ENCODE measurements at places on chromosomes 3 and 15.

DNA sequence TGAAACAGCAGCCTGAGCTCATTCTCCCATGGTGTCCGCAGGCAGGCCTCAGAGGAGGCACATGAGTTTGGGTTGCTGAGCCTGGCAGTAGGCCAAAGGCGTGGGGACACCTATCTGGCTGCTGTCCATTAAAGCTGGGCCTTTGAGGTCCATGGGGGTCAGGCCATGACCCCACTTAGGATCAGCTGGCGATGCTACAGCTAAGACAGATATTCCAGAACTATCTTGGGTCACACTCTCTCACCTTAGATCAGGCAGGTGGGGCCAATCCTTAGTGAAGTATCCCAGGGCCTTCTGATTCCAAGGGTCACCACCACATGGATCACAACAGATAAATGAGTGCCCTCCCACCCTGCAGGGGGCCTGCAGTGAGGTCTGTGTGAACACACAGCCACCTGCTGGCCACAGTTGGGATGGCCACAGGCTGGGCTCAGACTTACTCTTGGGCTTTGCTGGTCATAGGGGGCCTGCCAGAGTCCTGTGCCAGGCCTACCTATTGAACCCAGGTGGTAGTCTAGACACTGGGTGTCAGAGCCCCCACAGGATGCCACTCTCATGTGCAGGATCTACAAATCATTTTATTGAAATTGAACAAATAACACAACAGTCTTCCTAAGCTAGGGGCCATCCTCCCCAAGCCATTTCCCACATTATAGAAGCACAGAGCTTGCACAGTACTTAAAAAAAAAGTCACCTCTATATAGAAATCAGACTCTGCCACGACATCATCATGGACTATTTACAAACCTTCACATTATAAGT is 2.0 kb upstream of the HYAL2 start:
- peak; percentile 27 for DNase-seq

DNA sequence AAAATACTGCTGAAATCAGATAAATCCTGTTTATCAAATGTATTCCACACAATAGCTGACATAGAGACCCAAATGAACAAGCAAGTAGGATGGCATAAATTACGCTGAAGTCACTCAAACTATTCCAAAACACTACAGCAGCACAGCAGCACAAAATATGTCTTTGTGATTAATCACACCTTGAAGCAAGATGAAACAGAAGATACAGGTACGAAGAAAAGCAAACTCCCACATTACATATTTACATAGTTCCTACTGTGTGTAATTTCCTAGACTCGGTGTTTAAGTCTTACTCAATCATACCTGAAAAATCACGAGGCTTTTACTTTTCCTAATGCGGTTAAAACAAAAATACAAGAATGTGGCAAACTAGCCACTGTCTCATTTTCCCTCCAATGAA is 38.3 kb downstream of the CHSY1 start:
- no peak for DNase-seq

- DNase-seq, result no peak
These were observed 67.9 kb upstream of the WDR72 start for GRCh38 chr15:53827355-53827754.

GRCh38 chr3:66480666-66481065 is 20.2 kb downstream of the LRIG1 start:
- DNase-seq, result no peak

DNA sequence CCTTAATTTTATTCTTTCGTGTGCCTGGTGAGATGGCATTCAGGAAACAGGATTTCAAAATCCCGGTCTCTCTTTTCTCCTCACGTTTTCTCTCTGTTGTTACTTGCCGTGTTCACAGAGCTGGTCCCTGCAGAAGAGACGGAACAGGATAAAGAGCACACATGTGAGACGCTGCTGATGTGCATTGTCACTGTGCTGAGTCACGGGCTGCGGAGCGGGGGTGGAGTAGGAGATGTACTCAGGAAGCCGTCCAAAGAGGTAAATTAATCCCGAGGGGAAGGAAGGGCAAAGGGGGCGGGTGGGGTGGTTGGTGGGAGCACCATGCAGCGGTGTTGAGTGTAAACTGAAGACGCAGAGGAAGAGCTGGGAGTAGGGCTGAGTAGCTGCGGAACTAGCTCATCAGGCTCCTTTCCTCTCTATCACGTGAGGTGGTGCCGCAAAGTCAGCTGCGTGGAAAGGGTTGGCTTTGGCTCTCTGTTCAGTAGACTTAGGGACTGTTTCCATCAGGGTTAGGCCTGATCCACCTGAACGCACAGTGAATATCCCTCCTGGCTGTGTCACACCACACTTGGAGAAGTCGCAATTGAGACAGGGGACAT is 164.8 kb upstream of the BHLHE40 start:
- no peak for DNase-seq

GRCh38 chr15:38260077-38260476 is 7.4 kb downstream of the SPRED1 start:
- DNase-seq, result no peak

DNA sequence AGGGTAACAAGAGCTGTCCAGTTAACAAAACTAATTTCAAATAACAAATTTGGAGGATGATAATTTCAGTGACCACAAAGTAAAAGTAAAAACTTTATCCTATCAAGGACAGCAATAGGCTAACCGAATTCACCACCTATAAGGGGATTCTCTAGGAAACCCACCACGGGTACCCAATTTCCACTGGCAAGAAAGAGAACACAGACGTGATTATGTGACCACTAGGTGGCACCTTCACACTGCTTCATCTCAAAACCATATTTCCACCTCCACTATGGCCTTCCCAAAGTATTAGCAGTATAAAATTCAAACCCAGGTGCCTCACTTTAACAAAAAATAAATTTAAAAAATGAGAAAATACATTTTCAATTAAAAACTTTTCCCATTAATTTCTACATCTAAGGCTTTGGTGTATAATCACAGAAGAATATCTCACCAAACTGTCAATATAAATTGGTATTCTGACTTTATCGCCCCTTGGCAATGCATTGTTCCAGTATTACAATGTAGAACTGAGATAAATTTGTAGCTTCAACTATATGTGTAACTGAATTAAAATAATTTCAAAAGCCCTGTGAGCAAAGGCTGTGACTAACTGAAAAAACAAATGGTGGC is 96.5 kb downstream of the FSIP1 start:
- DNase-seq, result peak; percentile 10

DNA sequence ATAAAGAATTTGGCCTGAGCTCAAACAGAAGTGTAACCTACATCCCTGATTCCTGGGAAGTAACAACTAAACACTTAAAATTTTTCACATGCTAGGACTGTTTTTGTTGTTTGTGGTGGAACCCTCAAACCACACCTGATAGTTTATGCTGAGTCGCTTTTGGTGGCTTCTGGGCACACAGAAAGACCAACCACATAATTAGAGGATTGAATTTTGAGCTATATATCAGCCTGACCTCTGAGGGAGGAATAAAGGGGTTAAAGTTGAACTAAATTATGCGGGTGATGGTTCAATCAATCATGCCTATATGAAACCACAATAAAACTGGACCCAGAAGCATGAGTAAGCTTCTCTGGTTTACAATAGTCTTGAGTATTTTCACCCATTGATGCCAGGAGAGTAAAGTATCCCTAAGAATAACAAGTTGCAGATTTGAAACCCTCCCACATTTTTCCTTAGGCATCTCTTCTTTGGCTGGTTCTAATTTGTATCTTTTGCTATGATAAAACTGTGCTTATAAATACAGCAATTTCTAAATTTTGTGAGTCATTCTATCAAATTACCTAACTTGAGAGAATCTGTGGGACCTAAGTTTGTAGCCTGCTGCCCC is 1304.5 kb upstream of the GBE1 start:
- no peak for DNase-seq

- no peak for DNase-seq
These were observed 77.4 kb upstream of the PCSK6 start for GRCh38 chr15:101566748-101567488.

DNA sequence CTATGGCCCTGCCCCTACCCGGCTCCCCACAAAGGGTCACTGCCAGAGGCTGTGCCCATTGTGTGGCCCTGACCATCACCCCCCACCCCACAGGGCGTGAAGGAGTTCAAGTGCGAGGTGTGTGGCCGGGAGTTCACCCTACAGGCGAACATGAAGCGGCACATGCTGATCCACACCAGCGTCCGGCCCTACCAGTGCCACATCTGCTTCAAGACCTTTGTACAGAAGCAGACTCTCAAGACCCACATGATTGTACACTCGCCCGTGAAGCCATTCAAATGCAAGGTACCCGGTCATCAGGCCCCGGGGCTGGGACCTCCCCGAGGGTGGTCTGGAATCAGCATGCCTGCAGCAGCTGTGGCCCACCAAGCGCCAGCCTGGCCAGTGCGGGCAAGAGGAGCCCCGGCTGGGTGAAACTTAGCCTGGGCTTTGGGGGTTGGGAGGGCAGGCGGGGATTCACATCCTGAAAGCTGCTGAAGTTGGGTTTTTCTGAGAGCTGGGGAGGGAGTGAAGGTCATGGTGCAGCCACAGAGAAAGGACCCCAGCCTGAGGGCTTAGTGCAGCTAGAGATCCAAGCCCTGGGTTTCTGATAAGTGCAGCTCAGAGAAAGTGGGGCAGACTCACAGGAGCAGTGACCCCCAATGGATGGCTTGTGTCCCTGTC is 29.2 kb downstream of the IDH2 start:
- no peak for DNase-seq

GRCh38 chr3:57451150-57451846 is 92.8 kb downstream of the DNAH12 start:
- DNase-seq, result no peak

GRCh38 chr3:39220407-39221140 is 28.2 kb upstream of the XIRP1 start:
- no peak for DNase-seq

GRCh38 chr15:57772223-57772957 is 65.9 kb downstream of the POLR2M start:
- no peak for DNase-seq

DNA sequence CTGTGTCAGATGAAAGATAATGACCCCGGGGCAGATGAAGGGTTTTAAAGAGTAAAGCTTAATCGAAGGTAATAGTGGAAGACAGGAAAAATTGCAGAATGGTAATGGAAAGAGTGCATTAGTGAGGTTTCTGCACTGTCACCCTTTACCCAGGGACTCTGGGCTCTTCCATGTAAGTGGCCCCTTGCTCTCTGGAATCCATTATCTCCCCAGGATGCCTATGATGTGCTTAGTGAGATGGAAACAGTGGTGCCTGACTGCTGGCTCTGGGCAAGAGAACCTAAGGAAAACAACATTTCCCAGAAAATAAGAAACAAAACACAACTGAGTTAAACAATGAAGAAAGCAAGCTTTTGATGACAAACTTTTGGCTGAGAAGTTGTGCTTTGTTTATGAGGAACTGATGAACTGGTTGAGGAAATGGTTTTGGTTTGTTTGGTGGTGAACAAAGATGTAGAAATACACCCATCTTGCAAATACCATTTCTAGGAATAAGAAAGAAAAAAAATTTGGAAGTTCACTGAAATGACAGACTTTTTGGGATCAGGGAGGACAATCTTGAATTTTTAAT is 119.9 kb upstream of the RASGRP1 start:
- DNase-seq, result peak; percentile 32

DNA sequence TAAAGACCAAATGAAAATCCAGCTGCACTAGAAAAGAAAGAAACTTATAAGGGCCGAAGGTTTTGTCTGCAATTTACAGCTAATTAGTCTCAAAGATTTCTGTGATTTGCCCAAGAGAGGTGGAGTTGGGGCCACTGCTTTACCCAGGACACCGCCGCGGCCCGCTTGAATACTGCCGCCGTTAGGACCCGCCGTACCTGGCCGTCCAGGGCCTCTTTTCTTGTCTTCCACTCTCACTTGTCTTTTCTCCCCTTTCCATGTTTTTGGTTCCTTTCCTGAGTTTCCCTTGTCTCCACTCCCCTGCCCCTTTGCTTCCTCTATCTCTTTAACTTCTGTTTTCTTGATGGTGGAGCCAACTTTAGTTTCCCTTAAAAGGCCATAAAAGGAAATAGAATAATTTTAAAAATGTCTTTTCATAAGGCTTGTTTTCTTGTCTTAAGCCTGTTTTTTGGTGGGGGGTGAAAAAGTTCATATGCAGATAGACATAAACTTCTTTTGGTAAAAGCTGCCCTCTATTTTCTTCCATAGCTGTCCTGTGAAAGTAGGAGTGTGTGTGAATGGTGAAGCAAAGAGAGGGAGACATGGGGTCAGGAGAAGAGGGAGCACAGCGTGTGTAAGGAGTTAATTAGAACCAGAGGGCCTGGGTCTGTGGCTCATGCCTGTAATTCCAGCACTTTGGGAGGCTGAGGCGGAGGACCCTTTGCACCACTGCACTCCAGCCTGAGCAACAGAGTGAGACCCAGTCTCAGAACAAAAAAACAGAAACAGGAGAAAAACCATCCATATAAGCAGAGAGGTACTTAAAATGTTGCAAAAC is 16.0 kb upstream of the CCNL1 start:
- DNase-seq, result no peak

- no peak for DNase-seq
These were observed 58.6 kb upstream of the MCF2L2 start for GRCh38 chr3:183487016-183487415.

GRCh38 chr3:148999806-149000205 is 8.5 kb downstream of the GYG1 start:
- DNase-seq, result no peak

- no peak for DNase-seq
These were observed 18.8 kb downstream of the RHCG start for GRCh38 chr15:89477411-89478242.

DNA sequence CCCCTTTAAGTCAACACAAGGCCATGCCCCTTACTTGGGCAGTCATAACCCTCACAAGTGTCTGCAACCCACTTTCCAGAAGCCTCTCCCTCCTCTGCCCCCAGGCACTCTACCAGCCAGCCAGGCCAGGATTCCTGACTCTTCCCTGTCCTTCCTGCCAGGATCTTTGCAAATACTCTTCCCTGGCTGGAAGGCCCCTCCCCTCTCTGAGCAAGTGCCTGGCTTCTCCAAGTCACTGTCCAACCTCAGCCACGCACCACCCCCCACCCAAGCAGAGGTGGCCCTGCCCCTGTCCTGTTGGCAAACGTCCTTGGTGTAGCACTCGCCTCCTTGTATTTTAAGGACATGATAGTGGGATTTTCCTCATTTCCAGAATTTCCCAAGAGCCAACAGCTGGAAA is 54.7 kb upstream of the USP3 start:
- no peak for DNase-seq

DNA sequence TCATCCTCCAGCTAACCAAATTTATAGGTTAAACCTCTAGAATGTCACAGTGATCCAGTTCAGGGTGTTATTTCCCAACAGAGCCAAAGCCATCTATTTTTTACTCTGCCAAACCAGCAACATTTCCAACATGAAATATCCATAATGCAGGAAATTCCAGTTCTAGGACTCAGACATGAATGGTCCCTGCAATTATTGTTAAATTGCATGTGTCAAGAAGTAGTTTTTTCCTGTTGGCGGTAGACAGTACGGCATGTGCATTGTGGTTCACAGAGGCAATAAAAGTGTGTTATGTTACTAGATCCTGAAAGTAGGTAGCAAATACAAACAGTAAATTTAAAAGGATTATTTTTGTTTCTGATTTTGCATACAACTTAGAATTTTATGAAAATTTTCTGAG is 215.7 kb upstream of the THBS1 start:
- DNase-seq, result no peak

- no peak for DNase-seq
These were observed 18.1 kb upstream of the STAC start for GRCh38 chr3:36362216-36362615.

- DNase-seq, result no peak
These were observed 946.7 kb downstream of the ZPLD1 start for GRCh38 chr3:103381296-103382079.

Data from NCI-H1417 (cell line).